T-helper 17 cell (primary cell): ENCODE measurements at places on chromosomes 11 and 22. TPM values are rescaled to one million over a fixed set of nuclear protein-coding genes. Genes with fewer than 3 reads are reported as not detected.

DNA sequence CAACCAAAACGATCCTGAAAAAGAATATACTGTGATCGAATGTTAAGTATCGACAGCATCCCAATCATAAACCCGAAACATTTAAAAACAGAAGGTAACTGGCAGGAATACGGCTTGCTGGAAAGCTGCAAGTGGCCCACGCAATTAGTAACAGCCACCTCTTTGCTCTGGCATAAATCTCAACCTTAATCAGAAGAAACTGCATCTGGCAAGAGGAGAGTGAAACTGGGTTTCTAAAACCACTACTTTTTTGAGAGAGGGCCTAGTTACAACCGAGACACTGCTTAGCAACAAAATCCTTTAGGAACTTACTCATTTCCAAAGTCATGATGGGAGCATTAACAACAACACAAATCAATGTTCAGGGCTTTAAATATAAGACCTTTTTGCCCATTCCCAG, 7.9 kb downstream of the NCAPD3 start:
- DNase-seq, result no peak

The GRM5 gene
- total RNA-seq, result not detected

- DNase-seq, result no peak
Measured at GRCh38 chr11:122076512-122077120, 39.4 kb downstream of the BLID start.

GRCh38 chr22:35998748-35999147, 29.9 kb downstream of the RBFOX2 start:
- DNase-seq, result no peak

- no peak for DNase-seq
Measured at GRCh38 chr11:108693852-108694251, 29.0 kb downstream of the DDX10 start.

DNA sequence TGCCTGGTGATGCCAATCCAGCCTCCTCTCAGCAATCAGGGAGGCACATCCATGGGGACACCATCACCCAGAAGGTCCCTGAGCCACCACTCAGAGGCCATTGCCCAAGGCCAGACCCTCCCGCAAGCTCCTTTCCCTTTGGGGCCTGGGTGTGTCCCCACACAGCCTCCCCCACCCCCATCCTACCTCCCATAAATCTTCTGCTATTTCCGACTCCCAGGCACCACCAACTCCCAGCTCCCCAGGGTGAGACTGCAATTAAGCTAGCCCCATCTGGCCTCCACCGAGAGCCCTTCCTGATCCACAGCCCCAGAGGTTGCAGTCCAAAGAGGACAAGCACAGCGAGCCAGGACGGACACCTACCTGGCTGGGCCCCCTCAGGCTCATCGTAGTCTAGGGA, 6.3 kb downstream of the ARHGAP1 start:
- DNase-seq, result no peak

GRCh38 chr11:28123151-28123581, 15.0 kb downstream of the METTL15 start:
- DNase-seq, result no peak

GRCh38 chr11:120120805-120121335, 17.0 kb downstream of the TRIM29 start:
- DNase-seq, result no peak

The C11orf16 gene
- not detected for total RNA-seq

- no peak for DNase-seq
Measured at GRCh38 chr11:77322926-77323590, 21.6 kb upstream of the GDPD4 start.

The APOA5 gene
- not detected for total RNA-seq

The MMP12 gene
- not detected for total RNA-seq

DNA sequence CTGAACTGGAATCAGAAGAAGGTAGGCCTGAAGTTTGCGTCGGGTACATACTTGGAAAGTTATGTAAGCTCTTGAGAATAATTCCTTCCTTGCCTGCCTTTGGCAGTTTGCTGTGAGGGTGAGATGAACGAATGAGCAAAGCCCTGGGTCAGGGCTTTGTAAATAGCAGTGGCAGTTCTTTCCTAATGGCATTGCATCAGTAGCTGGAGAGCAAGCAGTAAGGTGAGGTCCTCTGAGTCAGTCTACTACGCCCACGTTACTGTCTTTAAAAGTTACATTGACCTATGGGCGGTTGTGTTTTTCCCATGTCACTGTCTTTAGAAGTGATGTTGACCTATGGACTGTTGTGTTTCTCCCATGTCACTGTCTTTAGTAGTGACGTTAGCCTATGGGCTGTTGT, 179.1 kb upstream of the E2F8 start:
- DNase-seq, result no peak

The P2RY6 gene
- not detected for total RNA-seq

The HEPHL1 gene
- not detected for total RNA-seq

- DNase-seq, result no peak
Measured at GRCh38 chr22:23152238-23153114, 7.2 kb downstream of the RAB36 start.

The GLB1L2 gene
- 0.73 TPM for total RNA-seq

GRCh38 chr11:29051935-29052334, 943.7 kb downstream of the METTL15 start:
- DNase-seq, result no peak

The PARVG gene
- total RNA-seq, result 94.7 TPM

- no peak for DNase-seq
Measured at GRCh38 chr11:40306938-40307548, 1152.4 kb downstream of the LRRC4C start.

DNA sequence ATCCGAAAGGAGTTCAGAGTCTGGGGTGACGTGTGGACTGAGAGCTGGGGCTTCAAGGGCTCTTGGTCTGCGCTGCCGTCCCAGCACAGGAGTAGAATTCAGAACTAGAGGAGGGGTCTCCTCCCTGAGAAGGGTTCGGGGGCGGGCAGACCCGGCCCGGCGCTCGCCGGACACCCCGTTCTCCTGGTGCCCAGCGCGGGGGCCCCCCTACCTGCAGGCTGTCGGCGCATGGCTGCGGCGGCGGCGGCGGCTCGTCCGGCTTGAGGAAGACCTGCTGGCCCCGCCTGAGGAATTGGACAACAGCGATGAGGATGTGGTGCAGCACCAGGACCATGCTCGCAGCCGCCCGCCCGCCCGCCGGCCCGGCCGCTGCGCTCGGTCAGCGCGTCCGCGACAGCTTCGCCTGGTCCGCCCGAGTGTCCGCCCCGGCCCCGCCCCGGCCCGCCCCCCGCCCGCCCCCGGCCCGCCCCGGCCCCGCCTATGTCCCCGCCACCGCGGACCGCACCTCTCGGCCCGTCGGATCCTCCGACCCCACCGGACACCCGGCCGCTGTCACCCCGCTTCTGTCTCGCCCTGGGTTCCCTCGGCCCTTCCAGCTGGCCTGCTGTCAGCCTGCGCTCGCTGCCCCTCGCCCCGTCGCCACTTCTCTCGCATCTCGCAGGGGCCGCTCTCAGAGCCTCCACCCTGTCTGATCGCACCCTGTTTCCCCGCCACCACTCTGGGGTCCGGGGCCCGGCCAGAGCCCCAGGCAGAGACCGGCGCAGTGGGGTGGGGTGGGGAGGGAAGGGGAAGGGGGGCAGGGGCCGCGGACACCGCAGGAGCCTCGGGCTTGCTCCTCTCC, 32.0 kb downstream of the PDE2A start:
- DNase-seq, result no peak

The OSBPL5 gene
- 8.1 TPM for total RNA-seq

DNA sequence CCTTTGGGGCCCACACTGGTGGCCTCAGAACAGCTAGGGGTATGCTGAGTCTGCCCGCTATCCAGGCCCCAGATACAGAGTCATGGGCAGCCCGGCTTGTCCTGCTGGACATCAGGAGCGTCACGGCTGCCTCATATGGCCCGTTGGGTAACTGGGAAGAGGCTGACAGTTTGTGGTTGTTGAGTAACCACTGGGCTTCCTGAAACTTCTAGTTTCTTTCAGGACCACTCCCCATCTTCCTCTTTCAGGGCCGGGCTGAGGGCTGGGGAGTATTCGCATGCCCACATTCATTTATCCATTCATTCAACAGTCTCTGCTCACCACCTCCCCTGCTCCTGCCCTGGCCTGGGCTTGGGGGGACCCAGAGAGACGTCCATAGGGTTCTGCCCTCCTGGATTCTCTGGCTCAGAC, 13.4 kb upstream of the P2RY2 start:
- DNase-seq, result no peak

The PANX2 gene
- 0.29 TPM for total RNA-seq

The SERPIND1 gene
- total RNA-seq, result not detected

- no peak for DNase-seq
Measured at GRCh38 chr11:61785837-61786402, 6.5 kb downstream of the TMEM258 start.

The OR51B6 gene
- not detected for total RNA-seq

The PIH1D2 gene
- not detected for total RNA-seq

The PANX3 gene
- total RNA-seq, result not detected

- DNase-seq, result no peak
Measured at GRCh38 chr11:75355051-75355450, 3.6 kb upstream of the ARRB1 start.

- no peak for DNase-seq
Measured at GRCh38 chr11:34594603-34595002, 26.3 kb upstream of the EHF start.

DNA sequence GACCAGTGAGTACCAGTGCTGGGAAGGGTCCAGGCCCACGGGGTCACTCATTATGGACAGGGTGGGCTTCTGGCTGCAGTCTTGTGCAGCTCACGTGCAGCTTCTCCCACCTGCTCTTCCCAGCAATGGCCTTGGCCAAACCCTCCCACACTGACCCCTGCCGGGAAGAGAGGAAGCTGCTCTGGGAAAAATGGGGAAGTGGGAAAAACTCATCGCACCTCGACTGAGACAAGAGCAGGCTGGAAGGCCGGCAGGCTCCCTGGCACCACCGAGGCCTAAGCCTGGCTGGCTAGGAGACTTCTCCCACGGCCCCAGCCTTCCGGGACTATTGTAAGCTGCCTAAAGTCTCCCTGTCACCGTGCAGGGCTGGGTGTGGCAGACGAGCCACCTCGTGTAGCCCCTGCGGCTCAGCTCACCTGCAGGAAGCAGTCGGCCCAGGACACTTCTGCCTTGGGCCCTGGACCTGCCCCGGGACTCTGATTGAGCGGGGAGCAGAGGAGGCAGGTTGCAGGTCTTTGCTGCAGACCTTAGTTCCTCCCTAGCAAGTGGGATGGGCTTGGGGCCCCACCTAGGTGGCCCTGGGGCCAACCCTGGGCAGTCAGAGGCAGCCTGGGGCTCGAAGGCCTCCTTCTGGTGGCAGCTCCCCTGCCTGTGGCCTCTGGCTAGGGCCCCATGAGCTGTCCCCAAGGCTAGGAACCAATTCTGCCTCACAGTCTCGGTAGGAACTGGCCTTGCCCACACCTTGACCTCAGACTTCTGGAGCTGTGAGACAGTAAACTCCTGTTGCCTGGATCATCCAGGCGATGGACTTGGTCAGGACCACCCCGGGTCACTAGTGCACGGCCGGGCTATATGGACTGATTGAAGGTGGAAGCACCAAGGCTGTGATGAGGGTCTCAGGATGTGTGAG, 23.1 kb downstream of the MRGPRG start:
- no peak for DNase-seq

The PAX6 gene
- not detected for total RNA-seq

The OR51B4 gene
- not detected for total RNA-seq

DNA sequence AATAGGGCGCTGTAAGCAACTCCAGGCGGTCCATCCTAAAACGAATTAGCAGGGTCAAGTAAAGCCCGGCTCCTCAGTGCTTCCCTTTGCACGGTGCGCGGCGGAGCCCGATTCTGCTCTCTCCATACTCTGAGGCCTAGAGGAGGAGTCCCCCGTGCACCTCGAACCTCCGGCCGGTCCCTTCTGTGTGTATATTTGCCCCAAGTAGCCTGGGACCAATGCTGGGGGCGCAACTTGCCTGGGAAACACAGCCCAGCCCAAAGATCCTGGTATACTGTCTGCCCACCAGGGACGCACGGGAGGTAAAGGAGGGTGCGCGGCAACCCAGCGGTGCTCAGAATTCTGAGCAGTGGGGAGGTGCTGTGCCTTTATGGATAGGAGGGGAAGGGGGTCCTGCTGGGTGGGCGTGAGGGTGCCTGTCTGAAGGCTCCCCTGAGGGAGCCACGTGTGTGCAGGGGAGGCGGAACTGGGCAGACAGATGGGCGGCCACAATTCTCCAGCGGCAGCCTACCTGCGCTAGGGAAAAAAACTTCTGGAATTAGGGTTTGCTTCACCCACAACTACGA, 4.8 kb upstream of the TBX1 start:
- no peak for DNase-seq

GRCh38 chr11:44778195-44779100, 51.7 kb downstream of the TSPAN18 start:
- no peak for DNase-seq
